ENCODE measurements at places on chromosomes 12 and 14.

DNA sequence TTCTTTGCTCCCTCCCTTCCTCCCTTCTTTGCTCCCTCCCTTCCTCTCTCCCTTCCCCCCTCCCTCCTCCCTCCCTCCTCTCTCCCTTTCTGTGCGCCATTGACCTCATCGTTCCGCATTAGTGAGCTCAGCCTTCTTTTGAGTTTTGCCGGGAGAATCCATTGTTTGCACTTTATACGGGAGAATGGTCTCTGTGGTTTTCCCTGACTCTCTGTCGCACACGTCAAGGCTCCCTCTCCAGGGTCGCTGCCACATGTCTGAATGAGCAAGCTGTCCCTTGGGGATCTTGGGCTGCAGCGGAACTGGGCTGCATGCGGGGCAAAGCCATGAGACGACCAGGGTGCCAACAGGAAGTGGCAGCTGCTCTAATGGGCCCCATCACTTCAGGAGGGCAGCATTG is 118.5 kb downstream of the GLT1D1 start:
- no peak for DNase-seq

DNA sequence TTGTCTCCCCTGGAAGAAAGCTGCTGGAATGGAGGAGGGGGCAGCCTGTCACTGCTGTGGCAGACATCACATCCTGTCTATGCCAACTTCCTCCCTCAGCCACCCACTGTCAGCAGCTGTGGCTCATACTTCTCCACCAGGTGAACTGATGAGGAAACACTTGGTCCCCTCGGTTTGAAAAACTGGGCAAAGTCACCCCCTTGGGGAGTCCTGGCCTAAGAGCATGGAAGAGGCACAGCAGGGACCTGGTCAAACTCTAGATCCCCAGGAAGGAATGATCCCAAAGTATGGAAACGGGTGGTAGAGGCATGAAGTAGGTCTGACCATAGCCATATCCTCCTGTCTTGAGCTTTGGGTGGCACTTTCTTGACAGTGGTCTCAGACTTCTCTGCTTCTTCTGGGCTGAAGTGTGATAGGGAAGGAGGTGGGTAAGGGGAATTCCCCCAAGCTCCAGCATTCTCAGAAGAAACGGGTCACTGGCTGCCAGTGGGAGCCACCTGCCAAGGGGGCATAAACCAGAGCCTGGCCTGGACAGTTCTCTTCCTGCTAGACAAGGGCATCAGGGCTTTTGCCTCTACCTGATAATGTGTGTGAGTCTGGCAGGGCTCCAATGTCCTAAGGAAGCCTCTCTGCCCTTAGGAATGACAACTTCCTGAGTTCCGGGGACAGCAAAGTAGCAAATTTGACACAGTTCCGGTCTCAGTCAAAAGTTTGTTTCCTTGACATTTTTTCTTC is 36.0 kb downstream of the FMNL3 start:
- no peak for DNase-seq

GRCh38 chr12:46794593-46795190 is 31.1 kb downstream of the SLC38A4 start:
- DNase-seq: no peak

- DNase-seq: no peak
These were observed 10.5 kb downstream of the EVL start for GRCh38 chr14:100075681-100076080.

DNA sequence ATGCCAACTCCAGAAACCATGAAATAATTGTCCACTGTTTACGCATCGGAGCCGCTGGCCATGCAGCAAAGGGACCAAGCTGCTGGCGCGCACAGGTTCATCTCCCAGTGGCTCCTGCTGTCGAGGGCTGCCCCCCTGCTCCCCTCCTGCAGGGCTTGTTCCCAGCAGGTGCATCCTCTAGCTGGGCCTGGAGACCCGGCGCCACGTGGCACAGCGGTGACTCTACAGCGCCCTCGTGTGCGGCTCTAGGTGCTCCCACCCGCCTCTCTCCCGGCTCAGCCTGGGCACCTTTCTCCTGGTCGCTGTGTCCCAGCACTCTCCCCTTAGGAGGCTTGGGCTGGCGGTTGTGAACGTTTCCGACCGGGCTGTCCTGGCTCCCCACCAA is 37.5 kb upstream of the INF2 start:
- DNase-seq: no peak

DNA sequence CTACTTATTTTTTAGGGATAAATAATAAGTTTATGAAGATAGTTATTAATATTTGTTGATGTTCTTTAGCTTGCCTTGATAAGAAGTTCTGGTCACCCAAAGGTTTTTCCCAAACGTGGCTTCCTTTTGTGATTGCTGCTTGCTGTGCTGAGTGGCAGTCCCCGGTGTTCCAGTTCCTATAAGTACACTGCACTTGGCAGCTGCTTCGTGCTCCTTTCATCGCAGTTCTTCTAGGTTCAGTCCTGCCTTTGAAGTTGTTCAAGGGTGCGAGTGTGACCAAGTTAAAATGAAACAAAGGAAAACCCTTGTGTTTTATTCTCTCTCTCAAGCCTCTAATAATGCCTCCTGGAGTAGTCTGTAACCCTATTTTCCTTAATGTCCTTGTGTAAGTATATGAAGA is 128.5 kb upstream of the ATF1 start:
- no peak for DNase-seq

DNA sequence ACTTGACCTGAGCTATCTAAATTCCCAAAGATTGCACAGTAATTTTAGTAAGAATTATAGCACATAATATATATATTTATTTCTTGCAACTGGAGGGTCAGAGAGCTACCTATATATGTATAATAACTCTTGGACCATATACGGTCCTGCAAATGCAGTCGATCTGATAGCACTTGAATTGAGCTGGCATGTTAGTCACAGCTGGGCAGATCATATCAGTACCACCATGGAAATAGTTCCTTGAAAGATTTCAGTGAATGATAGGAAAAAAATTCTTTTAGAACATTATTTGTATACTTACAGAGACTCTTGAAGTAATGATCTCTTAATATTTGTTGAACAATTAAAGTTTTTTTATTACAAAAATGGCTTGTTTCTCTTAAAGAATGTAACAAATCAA is 94.5 kb upstream of the MON2 start:
- no peak for DNase-seq

DNA sequence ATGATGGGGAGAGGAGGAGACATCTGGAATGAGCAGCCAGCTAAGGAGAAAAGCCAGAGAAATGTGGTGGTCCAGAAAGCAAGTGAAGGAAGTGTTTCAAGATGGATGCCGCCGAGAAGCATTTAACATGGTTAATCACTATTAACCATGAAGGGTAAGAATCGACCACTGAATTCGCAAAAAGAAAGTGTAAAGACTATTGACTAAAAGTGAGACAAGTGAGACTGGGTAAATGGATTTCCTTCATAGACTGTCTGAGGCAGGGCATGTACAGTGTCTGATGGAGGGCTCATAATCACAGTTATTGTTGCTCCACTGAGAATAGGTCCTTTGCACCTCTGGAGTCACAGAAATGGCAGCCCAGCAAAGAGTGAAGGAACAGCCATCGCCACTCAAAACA is 25.3 kb upstream of the CLMN start:
- DNase-seq: no peak

DNA sequence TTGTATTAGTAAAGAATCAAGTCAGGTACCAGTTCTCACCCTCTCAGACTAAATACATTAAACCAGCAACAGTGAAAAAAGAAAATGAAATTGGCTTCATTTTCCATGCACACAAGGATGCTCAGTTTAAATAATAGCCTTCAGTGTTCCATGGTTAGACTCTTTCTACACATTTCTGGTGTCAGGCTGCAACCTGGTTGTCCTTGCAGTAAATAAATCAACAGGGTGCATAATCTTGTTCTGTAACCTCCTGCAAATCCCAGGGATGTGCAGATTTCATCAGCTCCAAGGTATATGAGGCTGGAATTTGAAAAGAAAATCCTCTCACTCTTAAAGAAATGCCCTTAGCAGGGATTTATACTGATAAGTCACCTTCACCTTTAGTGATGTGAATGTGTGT is 46.7 kb upstream of the BTG1 start:
- no peak for DNase-seq

GRCh38 chr14:64649383-64649998 is 54.7 kb upstream of the PLEKHG3 start:
- DNase-seq: no peak

GRCh38 chr14:39734306-39734705 is 302.1 kb upstream of the FBXO33 start:
- DNase-seq: no peak

- no peak for DNase-seq
These were observed 186.6 kb upstream of the OTX2 start for GRCh38 chr14:56996721-56997399.

All from SIG-M5 (cell line).